ENCODE measurements at places on chromosomes 11 and 22. TPM values are rescaled to one million over a fixed set of nuclear protein-coding genes. Genes with fewer than 3 reads are reported as not detected.

CNGA4 gene
- 0.09 TPM for total RNA-seq

PSMC3 gene
- total RNA-seq = 186 TPM

LRRC55 gene
- not detected for total RNA-seq

OR8B4 gene
- total RNA-seq = not detected

NTM gene
- total RNA-seq = 15.4 TPM

BACE1-AS gene
- 1.9 TPM for total RNA-seq

CNTF gene
- 1.2 TPM for total RNA-seq

TMEM86A gene
- 0.83 TPM for total RNA-seq

NNMT gene
- 1,567 TPM for total RNA-seq

CALCA gene
- total RNA-seq = not detected

TLCD5 gene
- 7.0 TPM for total RNA-seq

LINC01488 gene
- total RNA-seq = not detected

PNPLA3 gene
- 4.5 TPM for total RNA-seq

DEUP1 gene
- total RNA-seq = not detected

MYO18B gene
- total RNA-seq = under 0.01 TPM
